ENCODE measurements at places on chromosomes 11 and 22.

GRCh38 chr11:6248248-6248647 is 9.4 kb downstream of the CNGA4 start:
- DNase-seq: no peak

DNA sequence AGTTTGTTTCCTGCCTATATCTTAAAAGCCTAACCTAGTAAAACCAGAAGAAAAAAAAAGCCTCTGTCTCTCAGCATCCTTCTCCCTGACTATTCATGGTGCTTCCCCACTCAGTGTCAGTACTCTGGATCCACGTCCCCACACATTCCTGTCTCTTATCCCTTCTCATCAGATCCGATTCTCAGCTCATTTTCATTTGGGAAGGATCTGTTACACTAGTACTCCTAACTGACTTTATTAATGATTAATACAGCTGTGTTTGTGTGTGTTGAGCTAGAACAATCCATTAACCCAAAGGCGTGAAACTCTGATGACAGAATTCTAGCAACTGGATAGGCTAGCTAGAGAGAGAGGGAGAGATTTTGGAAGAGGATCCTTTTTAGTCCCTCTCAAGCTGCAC is 1.5 kb downstream of the PRRG4 start:
- DNase-seq: no peak

- DNase-seq: peak; percentile 57
These were observed at the start of gene TSGA10IP for GRCh38 chr11:65945430-65945911. TSGA10IP (plus strand) TSS chr11:65945480; CDS start chr11:65945676, 196 bp downstream.

GRCh38 chr11:27451244-27451965 is 21.2 kb downstream of the LGR4 start:
- DNase-seq: no peak

GRCh38 chr11:125290263-125290662 is 125.7 kb downstream of the PKNOX2 start:
- no peak for DNase-seq

GRCh38 chr22:48666620-48667019 is 1161.1 kb downstream of the BRD1 start:
- no peak for DNase-seq

DNA sequence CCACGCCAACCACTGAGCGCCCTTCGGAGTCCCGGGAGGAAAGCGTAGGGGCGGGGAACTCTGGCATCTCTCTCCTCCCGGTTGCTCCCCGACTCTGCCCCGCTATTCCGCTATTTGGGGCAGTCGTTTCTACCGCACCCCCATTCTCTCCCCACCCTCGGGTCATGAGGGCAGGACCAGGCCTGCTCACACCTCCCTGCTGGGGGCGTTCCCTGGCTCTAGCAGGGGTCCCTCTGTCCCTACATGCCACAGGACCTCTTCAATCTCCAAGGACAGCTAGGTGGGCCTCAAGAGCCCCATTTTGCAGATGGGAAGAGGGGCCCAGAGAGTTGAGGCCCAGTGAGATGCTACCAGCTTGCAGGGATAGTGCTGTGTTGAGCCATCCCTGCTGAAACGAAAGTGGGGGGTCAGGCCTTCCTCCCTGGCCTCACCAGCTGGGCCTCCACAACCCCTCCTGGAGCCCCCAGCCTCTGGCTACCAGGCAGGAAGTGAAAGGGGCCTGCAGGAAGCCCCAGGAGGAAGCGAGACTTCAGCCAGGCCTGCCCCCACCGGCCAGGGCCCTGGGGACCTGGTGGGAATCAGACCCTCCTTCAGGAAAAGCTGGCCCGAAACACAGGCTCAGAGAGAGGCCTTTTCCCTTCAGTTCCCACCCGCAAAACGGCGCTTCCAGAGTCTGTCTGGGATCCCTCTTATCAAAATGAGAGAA is 5.5 kb upstream of the SHISA8 start:
- DNase-seq: no peak

- no peak for DNase-seq
These were observed 35.6 kb upstream of the ADORA2A start for GRCh38 chr22:24391836-24392217.

DNA sequence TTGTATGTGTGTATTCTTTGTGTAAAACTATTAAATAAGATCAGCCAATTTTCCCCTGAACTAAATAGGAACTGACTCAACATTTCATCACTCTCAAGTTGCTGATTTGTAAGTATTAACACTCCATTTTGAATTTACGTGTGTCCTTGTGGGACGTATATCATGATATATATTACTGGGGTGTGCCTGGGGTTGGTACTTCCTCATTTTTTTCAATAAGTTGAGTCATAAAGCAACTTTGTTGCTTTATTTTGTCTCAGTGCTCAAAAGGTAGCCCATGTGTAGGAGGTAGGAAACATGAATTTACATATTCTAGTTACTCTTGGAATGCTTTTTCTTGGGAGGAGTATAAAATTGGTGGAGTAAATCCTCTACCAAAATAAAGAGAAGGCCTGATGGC is 193.9 kb upstream of the RAG2 start:
- no peak for DNase-seq

GRCh38 chr11:43498561-43498960 is 139.8 kb downstream of the TTC17 start:
- DNase-seq: no peak

- DNase-seq: no peak
These were observed 511 bp downstream of the DGKZ start for GRCh38 chr11:46347637-46348311.

GRCh38 chr11:10107497-10107896 is 186.5 kb downstream of the SBF2 start:
- DNase-seq: no peak

GRCh38 chr11:12005061-12005460 is 3.4 kb downstream of the DKK3 start:
- DNase-seq: no peak

GRCh38 chr11:75894036-75894585 is 79.1 kb downstream of the UVRAG start:
- no peak for DNase-seq
